ENCODE measurements at places on chromosomes 13 and 19.
A peak's percentile ranks its signal among the peaks of the same experiment; 100 is the strongest.

GRCh38 chr13:27678306-27679040 lies 56.8 kb downstream of the POLR1D start:
- DNase-seq: no peak

DNA sequence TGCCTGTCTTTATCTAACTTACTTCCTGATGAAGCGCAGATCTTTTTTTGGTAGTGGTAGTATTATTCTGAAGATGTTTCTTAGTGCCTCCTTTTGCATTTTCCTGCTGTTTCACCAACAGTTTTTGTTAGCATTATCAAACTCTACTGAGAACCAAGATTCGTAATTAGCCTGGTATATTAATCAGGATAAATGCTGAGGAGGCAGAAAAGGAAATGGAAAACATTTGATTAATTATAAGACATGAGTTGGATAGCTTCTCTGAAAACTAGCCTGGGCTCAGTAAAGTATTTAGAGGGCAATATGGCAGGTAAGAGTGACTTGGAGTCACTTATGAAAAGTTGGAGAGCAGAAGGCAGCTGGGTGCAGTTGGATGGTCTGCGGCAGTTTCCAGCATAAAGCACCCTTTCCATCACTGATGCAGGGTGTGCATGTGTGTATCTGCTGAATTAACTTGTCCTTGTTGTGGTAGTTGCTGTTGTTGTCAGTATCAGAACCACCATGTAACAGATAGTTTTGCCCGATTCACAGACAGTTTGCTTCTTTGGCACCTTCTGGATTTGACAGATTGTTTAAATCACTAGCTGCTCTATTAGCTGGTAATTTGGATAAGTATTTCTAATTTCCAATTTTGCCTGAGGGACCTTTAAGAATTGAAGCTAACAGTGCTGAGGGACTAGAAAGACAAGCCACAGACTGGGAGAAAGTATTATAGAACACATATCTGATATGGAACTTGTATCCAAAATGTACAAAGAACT lies 6.9 kb upstream of the TNFRSF19 start:
- no peak for DNase-seq

DNA sequence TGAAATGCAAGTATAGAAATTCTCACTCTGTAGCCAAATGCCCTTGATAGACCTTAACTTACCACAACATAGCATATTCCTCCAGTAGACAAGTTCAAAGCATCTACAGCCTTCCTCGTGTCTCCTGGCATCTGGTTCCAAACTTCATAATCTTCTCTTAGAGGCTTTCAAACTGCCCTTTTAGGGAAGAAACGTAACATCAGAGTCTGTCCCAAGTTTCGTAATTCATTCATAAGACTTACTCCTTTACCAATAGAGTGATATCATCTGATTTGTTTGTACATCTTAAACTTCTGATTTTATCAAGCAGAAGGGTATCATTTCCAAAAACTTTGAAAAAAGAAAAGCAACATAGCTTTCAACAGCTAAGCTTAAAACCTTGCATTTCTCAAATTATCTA lies 137.4 kb downstream of the SPRY2 start:
- no peak for DNase-seq

DNA sequence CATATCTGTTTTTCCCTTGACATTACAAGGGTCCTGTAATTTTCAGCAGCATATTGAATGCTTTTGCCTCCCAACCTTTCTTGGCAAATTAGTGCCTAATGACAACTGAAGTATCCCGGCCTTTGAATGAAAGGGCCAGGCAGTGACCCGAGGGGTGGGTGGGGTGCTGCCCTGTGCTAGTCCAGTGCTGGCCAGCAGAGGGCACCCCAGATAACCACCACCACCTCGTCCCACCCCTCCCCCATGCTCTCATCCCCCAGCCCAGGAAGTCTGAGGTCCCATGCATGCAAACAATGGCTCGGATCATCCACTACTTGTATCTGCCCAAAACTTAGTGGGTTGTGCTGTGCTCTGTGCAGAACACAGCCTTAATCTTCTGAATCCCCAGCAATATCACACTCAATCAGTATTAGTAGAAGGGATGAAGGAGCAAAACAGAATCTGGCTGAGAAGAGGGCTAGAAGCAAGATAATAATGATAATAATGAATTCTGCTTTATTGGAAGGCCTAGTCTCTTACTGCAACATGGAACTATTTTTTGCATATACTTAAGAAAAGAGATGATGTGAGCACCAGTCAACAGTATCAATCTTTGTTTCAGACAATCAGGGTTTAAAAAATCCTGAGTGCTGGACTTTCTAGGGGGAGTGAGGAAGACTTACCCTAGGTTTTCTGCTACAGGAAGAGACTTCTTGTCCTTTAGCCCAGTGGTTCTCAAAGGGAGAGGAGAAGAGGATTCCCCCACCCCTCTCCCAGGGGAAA lies 3.8 kb downstream of the ATP12A start:
- peak; percentile 54 for DNase-seq

GRCh38 chr19:7337380-7338194 lies 11.2 kb upstream of the ARHGEF18 start:
- DNase-seq: peak; percentile 57

- DNase-seq: peak; percentile 87
These were observed 8.3 kb downstream of the CACTIN start for GRCh38 chr19:3618144-3618810.

DNA sequence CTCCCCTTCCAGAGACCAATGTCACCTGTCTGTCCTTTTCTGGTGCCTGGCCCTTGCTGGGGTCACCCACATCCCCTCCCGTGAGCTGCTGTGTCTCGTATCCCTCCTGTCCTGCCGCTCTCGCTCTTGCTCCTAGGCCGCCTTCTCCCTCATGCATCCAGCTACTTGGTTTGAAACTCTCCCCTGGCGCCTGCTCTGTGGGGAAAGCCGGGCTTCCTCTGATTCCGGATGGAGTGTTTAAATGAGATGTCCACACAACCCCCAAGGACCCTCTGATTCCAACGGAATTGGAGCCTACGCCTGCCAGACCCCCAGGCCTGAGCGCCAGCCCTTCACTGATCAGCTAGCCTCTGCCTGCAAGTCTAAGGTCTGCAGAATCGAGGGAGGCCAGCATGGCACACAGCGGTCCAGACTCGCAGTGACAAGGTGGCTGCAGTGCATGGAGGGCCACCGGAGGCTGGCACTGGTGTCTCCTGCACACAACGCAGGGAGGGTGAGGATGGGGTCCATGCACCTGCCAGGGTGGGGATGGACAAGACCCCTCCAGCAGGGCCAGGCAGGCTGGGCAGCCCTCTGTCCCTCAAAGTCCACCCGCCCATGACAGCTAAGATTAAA lies 47.2 kb downstream of the RFX2 start:
- peak; percentile 59 for DNase-seq

- no peak for DNase-seq
These were observed 85.0 kb downstream of the DOCK9 start for GRCh38 chr13:98892821-98893220.

DNA sequence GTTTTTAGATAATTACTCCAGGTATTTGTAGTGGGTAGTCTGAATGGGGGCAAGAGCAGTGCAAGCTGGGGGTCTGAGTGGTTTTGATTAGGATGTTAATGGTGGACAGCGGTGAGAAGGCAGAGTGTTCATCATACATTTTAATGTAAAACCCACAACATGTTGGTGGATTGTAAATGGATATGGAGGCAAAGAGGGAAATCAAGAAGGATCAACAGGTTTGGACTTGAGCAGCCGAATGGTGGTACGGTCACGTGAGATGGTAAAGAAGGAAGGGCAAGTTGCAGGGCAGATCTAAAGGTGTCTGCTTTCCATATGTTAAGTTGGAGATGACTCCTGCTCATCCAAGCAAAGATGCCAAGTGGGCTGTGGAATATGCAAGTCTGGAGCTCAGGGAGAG lies 9.5 kb downstream of the ZNF30 start:
- DNase-seq: no peak

GRCh38 chr19:30044273-30045248 lies 102.5 kb downstream of the URI1 start:
- DNase-seq: no peak

DNA sequence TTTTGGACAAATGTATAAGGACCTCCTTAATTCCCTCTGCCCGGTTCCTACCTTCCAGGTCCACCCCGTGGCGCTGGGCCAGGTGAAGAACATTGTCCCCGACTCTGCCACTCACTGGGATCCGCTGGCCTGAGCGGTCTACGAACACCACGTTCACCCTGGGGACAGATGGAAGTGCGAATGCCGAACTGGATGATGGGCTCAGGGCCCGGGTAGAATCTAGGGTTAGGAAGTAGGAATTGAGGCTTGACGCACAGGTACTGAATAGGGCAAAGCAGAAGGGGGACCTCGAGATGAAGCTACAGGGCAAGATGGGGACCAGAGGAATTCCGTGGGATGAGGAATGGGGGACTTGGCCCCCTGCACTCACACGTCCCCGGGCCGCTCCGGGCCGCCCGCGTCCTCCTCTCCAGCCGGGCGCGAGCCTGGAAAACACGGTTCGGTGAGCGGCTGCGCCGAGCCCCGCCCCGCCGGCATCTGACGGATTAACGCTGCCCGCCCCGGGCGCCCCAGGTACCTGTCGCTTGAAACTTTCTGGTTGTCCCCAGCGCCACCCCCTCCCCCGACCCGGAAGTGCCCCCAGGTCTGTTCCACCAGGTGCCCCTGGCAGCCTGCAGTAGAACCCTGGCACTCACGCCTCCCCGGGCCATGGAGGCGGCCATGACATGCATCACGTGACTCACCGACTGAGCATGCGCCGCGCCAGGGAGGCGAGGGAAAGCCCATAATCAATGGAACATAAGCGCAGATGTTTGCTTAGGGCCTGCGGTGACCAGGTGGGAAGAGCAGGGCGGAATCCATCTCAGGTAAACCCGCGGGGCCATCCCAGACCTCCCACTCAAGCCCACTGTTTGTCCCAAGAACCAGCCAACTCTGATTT lies at the start of gene FDX2:
Gene FDX2, minus strand, starts transcription at position 681 of the 880 bp plus-strand sequence. Its CDS starts 19 bp downstream, at position 662.
- DNase-seq: peak; percentile 88

GRCh38 chr13:30364133-30364532 lies 56.8 kb upstream of the KATNAL1 start:
- DNase-seq: no peak

DNA sequence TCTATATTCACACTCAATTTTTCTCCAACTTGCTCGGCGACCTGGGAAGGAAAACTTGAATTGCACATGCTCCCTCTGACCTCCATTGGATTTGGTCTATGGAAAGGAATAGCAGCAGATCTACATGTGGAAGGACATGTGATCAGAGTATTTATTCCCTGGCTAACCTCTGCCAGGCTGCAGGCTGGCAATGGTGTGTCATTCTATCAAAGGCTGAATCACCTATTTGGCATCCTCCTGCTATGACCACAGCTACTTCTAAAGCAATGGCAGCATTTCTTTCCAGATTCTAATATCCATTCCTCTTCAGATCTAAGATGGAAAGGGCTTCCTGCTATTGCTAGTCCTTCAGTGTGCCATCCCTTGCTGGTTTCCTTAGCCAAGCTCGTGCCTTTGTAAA lies 144.3 kb upstream of the FREM2 start:
- DNase-seq: no peak

GRCh38 chr13:25920277-25920676 lies 131.5 kb downstream of the SHISA2 start:
- DNase-seq: no peak

DNA sequence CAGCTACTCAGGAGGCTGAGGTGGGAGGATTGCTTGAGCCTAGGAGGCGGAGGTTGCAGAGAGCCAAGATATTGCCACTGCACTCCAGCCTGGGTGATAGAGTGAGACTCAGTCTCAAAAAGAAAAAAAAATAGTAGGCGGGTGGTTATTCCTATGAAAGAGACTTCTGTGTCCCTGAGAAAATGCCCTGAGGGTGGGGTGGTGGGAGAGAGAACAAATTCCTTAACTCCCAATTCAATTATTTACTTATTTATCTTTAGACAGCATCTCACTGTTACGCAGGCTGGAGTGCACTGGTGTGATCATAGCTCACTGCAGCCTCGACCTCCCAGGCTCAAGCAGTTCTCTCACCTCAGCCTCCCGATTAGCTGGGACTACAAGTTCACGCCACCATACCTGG lies 10.3 kb upstream of the EEF2 start:
- no peak for DNase-seq

- DNase-seq: no peak
These were observed 52.7 kb downstream of the TRPM4 start for GRCh38 chr19:49210108-49210900.

GRCh38 chr13:32056316-32056715 lies 24.7 kb downstream of the FRY start:
- DNase-seq: no peak

DNA sequence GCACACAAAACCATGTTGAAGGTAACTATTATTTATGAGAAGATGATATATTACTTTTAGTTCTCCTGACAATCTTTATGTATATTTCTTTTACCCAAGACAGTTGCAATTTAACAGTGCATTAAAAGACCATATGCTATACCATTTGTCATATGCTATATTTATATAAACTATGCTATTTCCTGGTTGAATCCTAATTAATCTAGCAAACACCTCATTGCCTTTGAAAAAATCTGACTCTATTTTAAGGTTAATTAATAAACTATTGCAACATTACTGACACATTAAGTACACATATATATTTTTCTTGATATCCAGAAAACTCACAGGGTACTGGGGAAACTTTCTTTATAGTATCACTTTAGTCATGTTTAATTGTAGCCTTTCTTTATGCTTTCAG lies 649.4 kb upstream of the PCDH20 start:
- DNase-seq: no peak

- DNase-seq: no peak
These were observed 19.7 kb downstream of the KLHL26 start for GRCh38 chr19:18656337-18657086.

- peak; percentile 77 for DNase-seq
These were observed 4.5 kb downstream of the TPRX2 start for GRCh38 chr19:47863514-47863936.

DNA sequence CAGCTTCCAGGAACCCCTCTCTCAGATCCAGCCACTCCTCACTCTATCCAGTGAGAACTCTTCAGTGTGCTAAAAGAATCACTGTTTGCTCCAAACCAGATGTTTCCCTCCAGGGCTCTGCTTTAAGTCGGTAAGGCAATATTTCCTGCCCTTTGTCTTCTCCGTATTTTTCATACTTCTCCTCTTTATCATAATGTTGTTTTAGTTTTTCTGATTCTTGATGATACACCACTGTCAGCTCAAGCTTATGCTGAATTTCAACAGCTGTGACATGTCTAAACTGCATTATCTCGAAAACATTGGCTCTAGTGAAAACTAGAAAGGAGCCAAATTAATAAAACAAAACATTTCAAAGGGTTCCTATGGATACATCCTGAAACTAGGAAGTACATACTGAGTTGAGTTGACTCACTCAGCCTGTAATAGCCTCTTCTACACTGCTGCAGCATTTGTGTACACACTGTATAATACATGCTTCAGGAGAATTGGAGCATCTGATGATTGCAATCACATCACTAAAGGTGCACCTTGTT lies 39.8 kb downstream of the GPR180 start:
- no peak for DNase-seq

- DNase-seq: no peak
These were observed 126.6 kb downstream of the HS6ST3 start for GRCh38 chr13:96216543-96216942.
